ENCODE measurements at places on chromosomes 2 and 18.

DNA sequence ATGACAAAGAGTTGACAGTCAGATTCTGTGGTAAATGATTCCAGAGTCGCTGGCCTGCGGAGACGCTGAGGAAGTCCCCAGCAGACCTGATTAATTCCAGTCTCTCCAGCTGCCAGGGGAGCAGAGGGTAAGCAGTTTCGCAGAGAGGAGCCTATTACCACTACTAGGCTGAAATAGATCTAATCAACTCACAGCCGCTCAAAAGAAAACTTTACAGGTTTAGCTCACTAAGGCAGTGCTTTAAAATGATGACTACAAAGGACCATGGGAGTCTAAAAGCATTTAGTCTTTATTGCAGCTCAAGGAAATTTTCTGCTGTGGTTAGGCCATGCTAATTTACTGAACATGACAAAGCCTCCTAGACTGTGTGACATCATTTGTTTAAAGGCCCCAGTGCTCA is 445.6 kb upstream of the POU3F3 start:
- DNase-seq = no peak

DNA sequence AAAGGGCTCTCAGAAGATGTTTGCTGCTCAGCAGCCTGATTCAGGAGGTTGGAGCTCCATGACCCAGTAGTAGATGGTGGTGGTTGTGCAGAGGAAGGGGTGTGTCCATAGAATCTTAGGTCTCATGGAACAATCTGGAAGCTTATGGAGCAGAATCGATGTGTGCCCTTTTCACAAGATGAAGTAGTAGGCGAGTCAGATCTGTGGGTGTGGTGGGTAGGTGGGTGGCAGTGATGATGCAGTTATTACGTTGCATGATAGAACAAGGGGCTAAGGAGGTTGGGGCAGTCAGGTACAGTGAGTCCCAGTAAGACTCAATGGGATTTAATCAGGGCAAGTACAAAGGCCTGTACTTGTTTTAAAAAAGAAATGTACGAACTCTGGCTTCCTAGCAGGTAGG is 9.1 kb downstream of the TET3 start:
- no peak for DNase-seq

- DNase-seq = no peak
Measured at GRCh38 chr2:159243529-159243928, 43.0 kb downstream of the WDSUB1 start.

- DNase-seq = peak; percentile 77
Measured at GRCh38 chr18:77133835-77134496, 1.4 kb upstream of the MBP start.

GRCh38 chr2:64989982-64990614 is 899 bp downstream of the SLC1A4 start:
- no peak for DNase-seq

GRCh38 chr18:31819106-31819924 is 58.6 kb upstream of the SLC25A52 start:
- peak; percentile 43 for DNase-seq

- peak; percentile 32 for DNase-seq
Measured at GRCh38 chr2:68292108-68292710, 27.5 kb downstream of the CNRIP1 start.

GRCh38 chr2:100104718-100105677 is 37.4 kb downstream of the AFF3 start:
- no peak for DNase-seq

DNA sequence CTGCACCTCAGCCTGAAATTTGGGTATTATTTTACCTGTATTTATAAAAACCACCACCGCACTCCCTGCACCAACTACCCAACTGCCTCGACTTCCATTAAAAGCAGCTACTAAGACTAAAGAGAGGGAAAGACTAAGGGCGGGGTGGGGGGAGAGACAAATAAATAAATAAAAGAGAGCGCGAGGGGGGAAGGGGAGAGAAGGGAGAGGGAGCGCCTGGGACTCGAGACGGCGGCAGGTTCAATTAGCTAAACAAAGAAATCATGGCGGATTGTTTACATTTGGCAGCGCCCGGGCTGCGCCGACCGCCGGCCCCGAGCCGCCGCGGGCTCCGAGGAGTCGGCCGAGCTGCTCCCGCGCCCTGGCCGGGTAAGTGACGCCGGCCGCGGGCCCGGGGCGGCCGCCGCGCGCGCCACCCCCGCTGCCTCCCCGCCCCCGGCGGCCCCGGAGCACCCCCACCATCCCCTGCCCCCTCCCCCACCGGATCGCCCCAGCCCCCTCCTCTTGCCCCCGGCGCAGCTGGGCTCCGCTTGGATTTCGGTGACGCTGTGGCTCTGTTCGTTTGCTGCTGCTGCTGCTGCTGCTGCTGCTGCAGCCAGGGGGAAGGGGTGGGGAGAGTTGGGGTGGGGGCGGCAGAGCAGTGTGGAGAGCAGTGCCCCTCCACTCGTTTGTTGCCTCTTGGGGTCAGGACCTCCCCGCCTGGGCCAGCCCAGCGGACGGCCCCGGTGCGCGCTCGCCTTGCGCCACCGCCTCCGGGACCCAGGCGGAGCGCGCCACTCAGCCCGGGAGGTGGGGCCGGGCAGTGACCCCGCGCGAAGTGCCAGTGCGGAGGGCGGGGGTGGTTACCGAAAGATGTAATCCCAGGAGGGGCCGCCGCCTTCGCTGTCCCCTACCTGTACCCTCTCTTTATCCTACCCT is 187.2 kb upstream of the FANCL start:
- DNase-seq = no peak

- no peak for DNase-seq
Measured at GRCh38 chr2:232901736-232902578, 31.9 kb downstream of the SNORC start.

- DNase-seq = no peak
Measured at GRCh38 chr2:127580167-127581049, 44.9 kb downstream of the MYO7B start.

DNA sequence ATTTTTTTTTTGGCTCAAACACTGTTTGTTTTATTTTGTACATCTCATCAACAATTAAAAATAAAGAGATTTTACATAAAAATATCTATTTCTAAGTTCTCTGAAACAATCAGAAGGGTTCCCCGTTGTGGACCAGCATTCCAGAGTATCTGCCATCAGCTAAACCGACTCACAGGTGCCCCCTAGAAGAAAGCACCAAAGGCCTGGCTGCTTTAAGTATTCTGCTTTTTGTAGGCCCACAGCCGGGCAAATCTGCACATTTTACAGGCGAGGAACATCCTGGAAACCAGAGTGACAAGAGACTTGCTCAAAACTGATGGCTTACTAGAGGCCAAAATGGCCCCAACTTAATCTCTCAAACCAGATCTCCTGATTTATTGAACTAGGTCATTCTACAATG is 82.2 kb upstream of the SETBP1 start:
- DNase-seq = no peak

- no peak for DNase-seq
Measured at GRCh38 chr18:28045176-28045810, 131.6 kb downstream of the CDH2 start.

GRCh38 chr2:239957681-239958472 is 67.3 kb downstream of the NDUFA10 start:
- DNase-seq = no peak

GRCh38 chr2:157628477-157629415 is at the start of gene ACVR1C:
TSS of gene ACVR1C (minus strand) at chr2:157628864. CDS start at chr2:157628644, 220 bp downstream.
- peak; percentile 19 for DNase-seq

DNA sequence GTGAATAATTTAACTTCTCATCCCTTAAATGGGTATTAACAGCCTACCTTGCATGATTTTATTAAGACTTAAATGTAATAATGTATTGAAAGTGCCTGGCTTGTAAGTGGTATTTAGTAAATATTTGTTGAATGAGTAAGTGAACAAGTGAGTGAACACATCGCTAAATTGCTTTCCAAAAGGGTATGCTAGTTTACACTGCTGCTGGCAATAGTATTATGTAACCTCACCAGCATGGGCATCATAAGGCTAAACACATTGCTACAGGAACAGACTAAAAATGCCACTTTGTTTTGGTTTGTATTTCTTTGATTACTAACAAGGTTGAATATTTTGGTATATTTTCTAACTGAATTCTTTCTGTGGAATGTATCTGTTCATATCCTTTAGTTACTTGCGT is 9.8 kb downstream of the WDR43 start:
- DNase-seq = no peak

DNA sequence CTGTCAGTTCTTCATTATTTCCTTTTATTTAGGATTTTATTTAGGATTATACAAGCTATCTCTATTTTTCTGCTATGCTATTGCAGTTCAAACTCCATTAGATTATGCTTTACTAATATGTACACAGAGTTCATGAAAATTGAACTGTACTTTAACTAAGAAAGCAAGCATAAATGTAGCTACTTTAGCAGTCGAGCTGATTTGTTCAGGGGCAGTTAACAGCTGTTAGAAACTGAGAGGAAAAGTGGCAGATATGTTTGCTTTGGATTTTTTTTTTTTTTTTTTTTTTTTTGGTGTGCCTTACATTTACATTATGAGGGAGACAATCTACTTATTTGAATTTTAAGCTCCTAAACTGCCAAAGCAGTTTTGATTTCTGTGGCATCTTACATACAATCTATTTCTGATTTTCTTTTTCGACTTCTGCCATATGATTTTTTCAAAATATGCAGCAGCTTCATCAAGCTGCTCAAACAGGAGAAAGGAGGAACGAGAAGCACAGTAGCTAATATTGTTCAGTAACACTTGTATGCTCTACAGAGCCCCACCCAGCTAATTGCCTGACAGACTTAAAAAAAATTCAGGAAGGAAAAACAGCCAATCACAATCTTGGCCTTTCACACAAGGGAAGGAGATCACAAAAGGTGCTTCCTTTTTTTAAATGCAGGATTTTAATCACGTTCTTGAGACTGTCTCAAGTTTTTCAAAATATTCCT is 233.4 kb upstream of the SIX3 start:
- DNase-seq = peak; percentile 4

DNA sequence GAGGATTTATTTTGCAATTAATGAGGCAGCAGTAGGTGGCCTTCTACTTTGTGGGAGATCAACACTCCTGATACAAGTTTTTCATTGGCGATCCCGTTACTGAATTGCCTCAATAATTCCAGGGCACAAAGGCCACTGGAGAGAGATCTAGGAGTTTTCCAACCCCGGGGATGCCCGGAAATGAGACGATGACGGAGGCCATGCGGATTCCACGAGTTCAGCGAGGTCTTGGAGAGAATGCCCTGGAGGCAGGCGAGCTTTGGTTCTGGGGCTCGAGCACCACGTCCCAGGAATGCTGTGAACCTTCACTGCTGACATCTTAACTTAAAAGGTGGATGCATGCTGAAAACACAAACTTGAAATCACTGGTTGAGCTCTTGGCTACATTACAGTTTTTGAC is 74.2 kb downstream of the LDLRAD4 start:
- DNase-seq = no peak

DNA sequence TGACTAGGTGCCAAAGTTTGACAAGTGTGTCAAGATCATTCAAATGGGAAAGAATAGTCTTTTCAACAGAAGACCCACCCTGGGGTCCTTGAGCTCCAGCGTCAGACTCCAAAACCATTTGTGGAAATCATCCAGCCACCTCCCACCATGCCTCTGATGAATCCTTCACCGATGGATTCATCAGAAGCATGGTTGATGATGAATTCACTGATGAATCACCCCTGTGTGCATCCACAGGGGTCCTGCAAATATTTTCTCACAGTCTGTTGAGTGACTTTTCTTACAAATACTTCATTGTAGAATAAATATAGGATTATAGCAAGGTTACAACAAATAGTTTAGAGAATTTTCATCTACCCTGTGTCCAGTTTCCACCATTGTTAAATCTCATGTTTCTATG is 4.3 kb downstream of the UGT1A9 start:
- no peak for DNase-seq

- DNase-seq = no peak
Measured at GRCh38 chr2:227536445-227536844, 62.2 kb upstream of the SCYGR2 start.

GRCh38 chr2:61658841-61659780 is 121.0 kb upstream of the XPO1 start:
- DNase-seq = peak; percentile 8

GRCh38 chr2:38215993-38216392 is 140.0 kb upstream of the CYP1B1 start:
- no peak for DNase-seq

- peak; percentile 24 for DNase-seq
Measured at GRCh38 chr18:20971886-20972267, 139.7 kb downstream of the ROCK1 start.

DNA sequence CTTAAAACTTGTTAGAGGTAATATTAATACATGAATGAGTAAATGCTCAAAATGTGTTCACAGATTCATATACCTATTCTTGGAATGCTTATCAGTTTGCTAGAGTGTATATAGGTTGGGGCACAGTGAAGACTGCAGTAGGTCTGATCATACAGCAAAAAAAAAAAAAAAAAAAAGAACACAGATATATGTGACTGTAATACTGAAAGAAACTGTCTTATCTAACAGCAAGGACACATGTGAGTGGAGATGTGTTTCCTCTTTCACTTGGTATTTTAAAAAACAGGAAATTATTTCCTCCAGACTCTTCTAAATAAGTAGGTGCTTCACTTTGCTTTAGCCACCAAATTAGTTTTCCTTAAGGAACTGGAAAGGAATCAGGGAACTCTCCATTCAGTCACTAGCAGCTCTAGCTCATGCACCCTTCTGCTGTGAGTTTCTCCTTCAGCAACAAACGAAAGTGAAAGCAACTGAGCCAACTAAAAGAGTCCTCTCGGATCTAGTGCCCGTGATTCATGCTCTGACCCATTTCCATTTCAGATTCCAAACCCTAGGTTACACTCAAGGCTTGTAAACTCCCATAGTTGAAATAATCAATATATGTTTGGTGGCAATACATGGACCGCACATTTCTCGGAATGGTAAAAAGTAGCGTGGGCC is 98.5 kb downstream of the DSEL start:
- peak; percentile 14 for DNase-seq

DNA sequence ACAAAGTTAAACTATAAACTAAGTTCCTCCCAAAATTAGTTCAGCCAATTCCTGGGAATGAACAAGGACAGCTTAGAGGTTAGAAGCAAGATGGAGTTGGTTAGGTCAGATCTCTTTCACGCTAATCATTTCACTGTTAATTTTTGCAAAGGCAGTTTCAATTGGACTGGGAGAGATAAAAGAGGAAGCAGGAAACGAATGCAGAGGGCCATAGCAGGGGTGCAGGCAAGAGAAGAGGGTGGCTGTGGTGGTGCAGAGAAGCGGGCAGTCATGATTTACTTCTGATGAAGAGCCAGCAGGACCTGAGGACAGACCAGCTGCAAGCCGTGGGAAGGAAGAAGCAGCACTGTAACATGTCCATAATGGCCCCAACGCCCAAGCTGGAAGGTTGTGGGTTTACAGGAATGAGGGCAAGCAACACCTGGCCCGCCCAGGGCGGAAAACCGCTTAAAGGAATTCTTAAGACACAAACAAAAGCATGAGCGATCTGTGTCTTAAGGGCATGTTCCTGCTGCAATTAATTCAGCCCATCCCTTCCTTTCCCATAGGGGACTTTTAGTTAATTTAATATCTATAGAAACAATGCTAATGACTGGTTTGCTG is 4.1 kb upstream of the RMP24 start:
- DNase-seq = no peak

- DNase-seq = no peak
Measured at GRCh38 chr2:150051004-150051403, 436.5 kb downstream of the RND3 start.

- no peak for DNase-seq
Measured at GRCh38 chr2:40584432-40584831, 132.5 kb upstream of the SLC8A1 start.

- DNase-seq = no peak
Measured at GRCh38 chr18:12882453-12883371, 1.3 kb downstream of the PTPN2 start.
